Renal cortex interstitium (tissue), 15 donors: ENCODE measurements at places on chromosomes 11 and 22. TPM values are rescaled to one million over a fixed set of nuclear protein-coding genes. Genes with fewer than 3 reads are reported as not detected.

The CHRM4 gene
- 0.12 TPM for polyA plus RNA-seq

The SMC1B gene
- 0.32 TPM for polyA plus RNA-seq

The CUL5 gene
- 47.5 TPM for polyA plus RNA-seq

The SCGB1A1 gene
- polyA plus RNA-seq = not detected

The TTC36 gene
- polyA plus RNA-seq = 1.9 TPM

The TRIM48 gene
- not detected for polyA plus RNA-seq

The MMP8 gene
- polyA plus RNA-seq = not detected

The MMP13 gene
- not detected for polyA plus RNA-seq

The OR2D2 gene
- polyA plus RNA-seq = not detected

The PHOX2A gene
- 0.22 TPM for polyA plus RNA-seq

The TEX12 gene
- not detected for polyA plus RNA-seq

DNA sequence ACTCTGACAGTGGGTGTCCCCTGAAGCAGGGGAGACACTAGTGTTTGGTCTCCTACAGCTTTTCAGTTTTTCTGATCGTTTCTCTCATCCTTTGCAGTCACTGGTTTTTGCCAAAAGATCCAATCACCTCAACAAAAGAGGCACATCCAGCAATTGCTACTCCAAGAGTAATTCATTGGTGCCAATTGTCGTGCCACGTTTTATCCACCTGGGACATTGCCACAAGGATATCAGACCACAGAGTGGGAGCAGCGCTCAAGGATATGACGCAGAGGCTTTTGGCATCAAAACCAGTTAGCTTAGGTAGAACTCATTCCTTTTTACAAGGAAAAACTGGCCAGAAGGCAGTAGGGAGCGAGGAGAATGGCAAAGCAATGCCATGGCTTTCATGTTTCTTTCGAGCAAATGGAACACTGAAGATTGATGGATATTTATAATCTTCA, 40.9 kb upstream of the BLID start:
- DNase-seq = no peak

- DNase-seq = no peak
Measured at GRCh38 chr11:130847517-130847916, 68.8 kb downstream of the SNX19 start.

DNA sequence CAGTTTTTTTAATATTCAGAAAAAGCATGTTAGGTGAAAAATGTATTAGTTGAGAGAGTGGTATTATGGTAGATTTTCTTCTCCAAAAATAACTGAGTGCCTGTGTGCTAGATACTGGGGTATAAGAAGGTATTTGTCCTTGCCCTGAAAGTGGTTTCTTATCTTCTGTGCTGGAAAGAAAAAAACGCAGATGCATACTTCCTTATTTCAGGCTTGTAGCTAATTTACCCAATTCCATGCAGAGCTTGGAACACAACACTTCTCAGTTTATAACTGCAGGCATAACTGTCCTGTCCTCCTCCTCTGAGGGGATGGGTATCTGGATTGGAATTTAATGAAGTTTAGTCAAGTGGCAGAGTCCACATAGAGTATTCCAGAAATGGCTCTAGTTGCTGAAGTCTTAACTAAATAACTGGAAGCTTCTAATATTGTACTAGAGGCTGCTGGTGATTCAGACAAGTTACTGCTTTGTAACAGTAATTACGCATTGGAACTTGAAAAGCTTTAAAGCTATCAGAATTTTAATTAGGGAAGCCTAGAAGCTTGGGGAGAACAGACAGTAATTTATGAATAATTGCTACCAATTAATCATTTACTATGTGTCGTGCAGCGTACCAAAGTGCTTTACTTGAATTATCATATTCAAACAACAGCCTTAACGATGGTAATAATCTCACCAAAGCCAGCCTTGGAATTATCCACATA, 12.7 kb upstream of the C11orf91 start:
- no peak for DNase-seq

DNA sequence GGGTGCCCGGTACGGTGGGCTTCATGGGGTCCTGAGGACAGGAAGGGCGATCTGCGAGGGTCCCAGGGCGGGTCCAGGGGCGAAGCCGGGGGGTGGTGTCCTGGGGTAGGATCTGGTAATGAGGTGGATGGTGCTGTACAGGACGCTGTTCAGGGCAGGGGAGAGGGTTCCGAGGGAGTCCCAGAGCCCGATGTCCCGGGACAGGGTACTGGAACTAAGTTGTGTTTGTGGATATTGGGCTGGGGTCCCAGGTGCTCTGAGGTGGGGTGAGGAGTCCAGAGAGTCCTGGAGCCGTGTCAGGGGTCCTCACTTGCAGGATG, 426 bp downstream of the LZTR1 start:
- no peak for DNase-seq

GRCh38 chr22:25395468-25395867, 169.0 kb upstream of the GRK3 start:
- DNase-seq = no peak

DNA sequence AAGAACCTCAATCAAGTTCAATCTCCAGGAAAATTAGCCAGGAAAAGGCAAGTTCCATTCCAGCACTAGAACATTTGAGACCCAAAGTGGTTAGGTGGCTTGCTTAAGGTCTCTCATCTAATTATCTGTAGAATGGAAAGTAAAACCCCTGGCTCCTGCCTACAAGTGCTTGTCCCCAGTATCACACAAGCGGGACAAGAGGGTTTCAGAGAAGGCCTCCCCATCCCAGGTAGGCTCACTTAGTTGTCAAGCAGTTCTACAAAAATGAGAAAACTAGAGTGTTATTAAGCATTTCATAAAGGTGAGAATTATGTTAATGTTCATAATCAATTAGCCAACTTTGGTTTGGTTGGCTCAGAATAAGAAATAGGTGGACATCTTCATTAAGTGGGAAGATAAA, 5.5 kb downstream of the POU2AF1 start:
- no peak for DNase-seq

DNA sequence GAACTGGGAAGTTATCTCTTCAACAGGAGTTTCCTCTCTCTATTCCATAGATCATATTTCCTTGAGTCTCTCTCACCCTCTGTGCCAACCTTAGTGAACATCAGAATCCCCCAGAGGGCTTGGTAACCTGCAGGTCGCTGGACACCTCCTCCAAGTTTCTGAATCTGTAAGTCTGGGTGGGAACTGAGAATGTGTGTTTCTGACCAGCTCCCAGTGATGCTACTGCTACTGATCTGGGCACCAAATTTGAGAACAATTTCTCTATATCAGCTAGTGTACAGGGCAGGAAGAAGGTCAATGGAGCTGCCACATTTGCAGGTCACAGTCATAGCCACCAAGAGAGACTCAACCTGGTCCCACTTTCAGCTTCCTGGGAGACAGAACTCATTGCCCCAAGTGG, 62.9 kb downstream of the RCN1 start:
- no peak for DNase-seq

- no peak for DNase-seq
Measured at GRCh38 chr11:45920531-45921477, 1.7 kb upstream of the LARGE2 start.

DNA sequence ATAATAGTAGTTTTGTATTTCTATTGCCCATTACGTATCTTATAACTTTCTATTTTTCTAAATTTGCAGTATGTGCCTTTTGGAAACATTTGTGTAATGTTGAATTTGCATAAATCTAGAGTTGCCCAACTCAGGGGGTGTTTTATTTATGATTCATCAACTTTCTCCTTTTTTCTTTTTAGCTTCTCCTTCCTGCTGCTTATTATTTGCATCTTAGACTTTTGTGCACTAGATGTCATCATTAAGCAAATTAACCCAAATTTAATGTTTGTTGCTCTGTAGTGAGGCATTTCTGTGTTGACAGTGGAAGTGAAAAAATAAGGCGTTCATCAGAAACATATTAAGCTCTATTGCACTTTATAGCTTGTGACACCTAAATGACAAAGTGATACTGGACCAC, 56.2 kb upstream of the ZBED5 start:
- no peak for DNase-seq

- peak; percentile 76 for DNase-seq
Measured at GRCh38 chr22:28829358-28830181, 29.2 kb upstream of the XBP1 start.

GRCh38 chr11:35165030-35165422, 26.1 kb downstream of the CD44 start:
- no peak for DNase-seq

GRCh38 chr22:32486656-32487390, 12.2 kb downstream of the FBXO7 start:
- no peak for DNase-seq

GRCh38 chr11:74055938-74056337, 47.1 kb upstream of the UCP3 start:
- no peak for DNase-seq

DNA sequence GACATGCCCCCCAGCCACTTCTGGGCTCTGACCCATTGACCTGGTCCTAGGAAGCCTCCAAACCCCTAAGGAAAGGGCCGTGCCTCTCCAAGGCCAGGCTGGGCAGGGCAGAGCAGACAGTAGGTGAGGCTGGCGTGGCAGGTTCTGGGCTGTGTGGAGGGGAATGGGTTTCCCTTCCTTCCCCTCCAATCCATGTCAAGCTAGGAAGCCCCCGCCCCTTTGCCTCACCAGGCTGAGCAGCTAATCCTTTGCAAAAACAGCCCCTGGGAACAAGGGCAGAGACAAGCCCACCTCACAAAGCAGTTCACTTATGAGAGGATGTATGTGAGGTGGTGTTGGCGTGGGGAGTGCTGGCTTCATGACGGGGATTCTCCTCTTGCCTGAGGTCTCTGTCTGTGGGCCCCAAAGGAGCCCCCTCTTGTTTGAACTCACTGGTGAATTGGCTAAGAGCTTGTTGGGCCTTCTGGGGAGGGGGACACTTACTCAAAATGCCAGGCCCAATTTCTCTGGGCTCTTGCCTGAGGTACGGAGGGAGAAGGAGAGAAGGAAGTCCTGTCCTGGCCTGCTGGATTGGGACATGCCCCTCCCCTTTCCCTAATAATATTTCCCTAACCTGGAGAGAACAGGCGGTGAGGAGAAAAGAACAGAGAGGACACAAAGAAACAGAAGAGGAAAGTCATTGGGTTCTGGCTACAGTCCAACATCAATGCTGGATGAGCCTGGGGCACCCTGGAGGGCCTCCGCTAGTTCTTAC, 1.6 kb upstream of the TRIM29 start:
- DNase-seq = no peak

- DNase-seq = no peak
Measured at GRCh38 chr11:1755344-1755691, 4.9 kb upstream of the IFITM10 start.

GRCh38 chr22:26558248-26558895, 31.6 kb downstream of the TPST2 start:
- DNase-seq = no peak

DNA sequence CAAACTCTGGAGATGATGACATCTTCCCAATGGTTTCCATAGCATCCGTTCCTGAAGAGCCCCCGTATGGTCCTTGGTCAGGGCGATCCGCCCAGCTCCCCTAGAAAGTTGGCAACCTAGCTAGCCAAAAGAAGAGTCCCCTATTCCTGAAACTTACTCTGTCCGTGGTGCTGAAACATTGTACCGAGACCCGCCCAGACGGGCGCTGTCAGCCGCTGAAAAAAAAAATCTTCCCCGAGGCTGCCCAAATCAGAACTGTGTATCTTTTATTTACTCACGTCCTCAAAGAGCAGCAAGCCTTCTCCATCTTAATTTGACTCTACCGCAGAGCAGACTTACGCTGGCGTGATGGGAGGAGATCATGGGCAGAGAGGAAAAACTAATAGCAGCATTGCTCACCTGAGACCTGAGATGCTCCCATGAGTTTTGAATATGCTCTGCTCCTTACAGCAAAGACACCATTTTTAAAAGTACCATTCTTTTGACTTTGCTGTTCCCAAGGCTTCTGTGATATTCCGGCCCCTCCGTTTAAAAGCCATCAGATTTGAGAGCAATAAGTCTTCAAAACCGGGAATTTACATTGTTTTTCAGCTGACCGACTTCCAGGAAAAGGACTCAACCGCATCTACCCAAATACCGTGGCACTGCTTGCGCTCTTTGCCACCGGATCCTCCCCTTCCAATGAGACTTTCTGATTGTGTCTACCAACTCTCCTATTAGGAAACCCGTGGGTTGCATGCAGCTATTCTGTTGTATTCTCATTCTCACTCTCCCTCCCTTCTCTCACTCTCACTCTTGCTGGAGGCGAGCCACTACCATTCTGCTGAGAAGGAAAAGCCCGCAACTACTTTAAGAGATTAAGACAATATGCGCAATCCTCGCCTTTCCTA, at the start of gene SLC17A6:
SLC17A6 (plus strand) TSS at position 786 of the 890 bp plus-strand sequence. CDS start 153 bp downstream, outside the sequence.
- peak; percentile 49 for DNase-seq

DNA sequence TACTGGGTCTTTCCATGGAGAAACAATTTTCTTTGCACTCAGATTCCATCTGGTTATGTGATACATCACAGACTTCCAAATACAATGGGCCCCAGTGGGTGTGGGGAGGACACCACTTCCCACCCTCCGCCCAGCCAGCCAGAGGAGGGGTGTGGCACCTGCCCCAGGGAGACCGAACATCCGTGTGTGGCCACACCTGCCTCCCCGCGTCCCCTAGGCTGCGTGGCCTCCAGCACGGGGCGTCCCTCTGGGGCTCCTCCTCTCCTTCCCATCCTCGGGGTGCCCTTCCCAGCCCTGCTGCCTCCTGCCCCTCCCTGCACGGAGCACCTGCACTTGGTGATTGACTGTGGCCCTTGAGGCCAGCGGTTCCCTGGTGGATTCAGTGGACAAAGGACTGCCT, 49.1 kb downstream of the CERK start:
- no peak for DNase-seq

DNA sequence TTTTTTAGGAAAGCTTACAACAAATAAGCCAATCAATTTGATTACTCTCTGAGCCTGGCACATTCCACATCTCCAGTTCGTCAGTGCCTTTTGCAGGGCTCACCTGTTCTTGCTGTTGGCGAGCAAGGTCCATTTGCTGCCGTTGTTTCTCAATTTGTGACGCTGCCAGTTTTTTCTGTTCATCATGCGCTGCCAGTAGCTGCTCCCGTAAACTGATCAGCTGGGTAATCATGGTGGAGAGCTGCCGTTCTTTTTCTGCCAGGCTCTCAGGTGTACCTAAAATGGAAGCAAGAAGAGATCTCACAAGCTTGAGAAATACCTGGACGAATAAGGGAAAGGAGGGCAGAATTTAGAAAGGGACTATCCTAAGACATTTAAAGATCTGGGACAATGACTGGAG, 169.7 kb downstream of the SOX6 start:
- DNase-seq = no peak
